AG10803 (cell line): ENCODE measurements at places on chromosomes 5 and 9.

DNA sequence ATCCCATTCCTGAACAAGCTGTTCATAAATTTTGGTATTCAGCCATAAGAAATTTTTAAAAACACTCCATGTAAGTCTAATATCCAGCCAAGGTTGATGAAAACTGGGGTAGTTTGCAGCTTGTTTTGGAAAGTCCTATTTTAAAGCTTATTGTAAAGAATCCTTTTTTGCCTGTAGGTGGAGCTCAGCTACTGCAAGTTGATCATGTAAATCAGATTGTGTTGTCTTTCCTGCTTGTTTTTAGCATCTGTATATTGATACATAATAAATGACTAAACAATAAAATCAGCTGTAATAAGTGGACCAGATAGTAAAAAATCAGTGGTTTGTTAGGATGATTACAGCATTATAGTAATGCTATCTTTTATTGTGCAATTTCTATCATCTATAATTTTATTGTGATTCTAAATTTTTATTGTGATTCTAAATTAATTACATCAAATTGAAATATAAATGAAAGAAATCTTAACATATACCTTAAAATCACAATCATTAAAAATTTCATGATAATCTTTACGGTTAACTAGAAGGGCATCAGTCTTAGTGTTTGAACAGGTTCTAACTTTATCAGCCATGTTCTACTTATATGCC, 42.4 kb downstream of the CWC27 start:
- peak; percentile 75 for DNase-seq

DNA sequence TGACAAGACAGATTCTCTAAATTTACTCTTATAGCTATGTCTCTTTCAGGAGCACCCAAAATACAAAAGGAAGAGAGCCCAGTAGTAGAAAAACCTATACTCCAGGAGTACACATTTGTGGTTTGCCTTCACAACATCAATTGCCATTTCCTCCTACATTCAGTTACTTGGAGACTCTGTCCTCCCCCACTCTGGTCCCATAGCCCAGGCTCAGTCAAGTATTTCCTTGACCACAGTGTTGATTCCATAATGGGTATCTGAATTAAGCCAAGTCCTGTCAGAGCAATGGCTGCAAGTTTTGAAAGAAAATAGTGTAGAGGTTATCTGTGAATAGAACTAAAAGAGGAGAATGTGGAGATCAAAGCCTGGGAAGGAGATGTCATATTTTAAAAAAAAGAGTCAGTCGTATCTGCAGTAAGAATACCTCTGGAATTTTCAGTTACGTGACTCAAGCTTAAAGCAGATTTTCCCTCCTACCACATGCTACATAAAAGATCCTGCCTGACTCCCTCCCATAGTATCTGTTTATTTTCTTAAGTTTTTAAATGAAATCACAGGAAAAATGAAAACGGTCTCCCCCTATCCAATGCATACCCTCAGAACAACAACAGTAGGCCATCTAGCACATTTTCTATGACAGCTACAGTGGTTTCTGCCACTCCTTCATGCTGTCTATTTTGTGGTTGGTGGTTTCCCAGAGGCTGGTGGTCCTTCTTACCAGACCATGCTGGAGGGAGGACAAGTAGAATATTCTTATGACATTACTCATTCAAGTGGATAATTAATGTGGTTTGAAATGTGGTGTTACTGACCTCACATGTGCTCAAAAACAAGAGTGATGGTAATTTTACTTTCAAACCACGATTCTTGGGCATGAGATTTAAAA, 249.7 kb upstream of the TMEM161B start:
- no peak for DNase-seq

GRCh38 chr5:64838376-64838775, 69.6 kb downstream of the CWC27 start:
- DNase-seq, result no peak

DNA sequence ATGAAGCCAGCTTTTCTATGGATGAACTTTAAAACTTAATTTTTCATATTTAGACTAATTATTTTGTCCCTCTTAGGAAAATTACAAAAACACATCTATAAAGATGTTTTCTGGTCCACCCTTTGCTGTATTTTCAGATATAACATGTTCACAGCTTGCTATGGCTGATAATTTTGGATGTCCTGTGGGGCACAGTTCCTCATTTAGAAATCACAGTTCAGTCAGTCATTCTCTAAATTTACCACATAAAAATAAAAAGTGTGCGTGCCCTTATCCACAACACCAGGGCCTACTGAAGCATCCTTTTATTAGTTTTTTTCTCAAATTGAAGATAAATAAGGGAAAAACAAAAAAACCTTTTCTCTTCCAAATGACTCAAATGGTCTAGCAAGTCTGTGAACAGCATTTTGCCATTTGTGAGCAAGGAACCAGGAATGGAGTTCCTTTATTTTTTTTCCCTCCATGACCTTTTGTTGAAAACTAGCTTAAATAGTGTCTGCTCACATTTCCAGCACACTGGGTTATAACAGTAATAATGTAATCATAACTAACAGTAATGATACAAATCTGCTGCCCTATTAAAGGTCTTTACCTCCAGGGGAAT, 87.1 kb downstream of the CEMIP2 start:
- DNase-seq, result peak; percentile 35

GRCh38 chr5:164741376-164741775, 1236.0 kb downstream of the MAT2B start:
- no peak for DNase-seq

GRCh38 chr5:149765932-149766331, 35.8 kb downstream of the PPARGC1B start:
- DNase-seq, result no peak

- DNase-seq, result peak; percentile 89
These were observed 41.5 kb downstream of the TTLL11 start for GRCh38 chr9:122051351-122052321.
